Iris pigment epithelial cell (primary cell): ENCODE measurements at places on chromosomes 11 and 22.

DNA sequence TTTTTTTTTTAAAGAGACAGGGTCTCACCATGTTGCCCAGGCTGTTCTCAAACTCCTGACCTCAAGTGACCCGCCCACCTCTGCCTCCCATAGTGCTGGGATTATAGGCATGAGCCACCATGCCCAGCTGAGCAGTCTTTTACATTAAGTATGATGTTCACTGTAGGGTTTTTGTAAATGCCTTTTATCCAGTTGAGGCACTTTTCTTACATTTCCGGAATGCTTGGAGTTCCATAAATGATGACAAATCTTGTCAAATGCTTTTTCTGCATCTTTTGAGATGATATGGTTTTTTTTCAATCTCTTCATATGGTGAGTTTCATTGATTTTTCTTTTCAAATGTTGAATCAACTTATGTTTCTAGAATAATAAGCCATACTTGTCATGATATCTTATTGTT is 29.4 kb upstream of the CTTN start:
- DNase-seq: no peak

- DNase-seq: peak; percentile 83
These were observed 1.1 kb downstream of the JHY start for GRCh38 chr11:122883646-122883979.

GRCh38 chr22:29218758-29219408 is 13.2 kb downstream of the EMID1 start:
- no peak for DNase-seq

DNA sequence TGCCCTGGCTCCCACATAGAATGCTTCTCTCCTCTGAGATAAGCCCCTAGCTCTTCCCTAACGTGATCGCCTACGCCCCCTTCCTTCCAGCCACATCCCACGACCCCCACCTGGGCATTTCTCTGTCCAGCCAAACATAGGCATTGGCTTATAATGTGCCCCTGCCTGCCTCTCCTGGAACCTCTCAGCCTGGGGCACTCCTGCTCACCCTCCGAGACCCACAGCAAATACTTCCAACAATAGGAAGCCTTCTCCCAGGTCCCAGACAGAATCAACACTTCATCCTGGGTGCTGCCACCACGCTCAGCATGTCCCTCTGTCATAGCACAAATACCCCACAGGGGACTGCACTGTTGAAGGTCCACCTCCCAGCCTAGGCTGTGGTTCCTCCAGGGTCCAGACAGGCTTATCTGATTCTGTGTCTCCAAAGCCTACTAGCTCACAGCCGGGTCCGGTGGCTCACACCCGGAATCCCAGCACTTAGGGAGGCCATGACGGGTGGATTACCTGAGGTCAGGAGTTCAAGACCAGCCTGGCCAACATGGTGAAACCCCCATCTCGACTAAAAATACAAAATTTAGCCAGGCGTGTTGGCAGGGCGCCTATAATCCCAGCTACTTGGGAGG is 24.2 kb upstream of the TMPRSS4 start:
- DNase-seq: no peak

- DNase-seq: peak; percentile 27
These were observed 17.2 kb downstream of the KIAA1671 start for GRCh38 chr22:24969560-24970301.

- DNase-seq: no peak
These were observed 133.0 kb downstream of the RAB38 start for GRCh38 chr11:88042238-88042637.

DNA sequence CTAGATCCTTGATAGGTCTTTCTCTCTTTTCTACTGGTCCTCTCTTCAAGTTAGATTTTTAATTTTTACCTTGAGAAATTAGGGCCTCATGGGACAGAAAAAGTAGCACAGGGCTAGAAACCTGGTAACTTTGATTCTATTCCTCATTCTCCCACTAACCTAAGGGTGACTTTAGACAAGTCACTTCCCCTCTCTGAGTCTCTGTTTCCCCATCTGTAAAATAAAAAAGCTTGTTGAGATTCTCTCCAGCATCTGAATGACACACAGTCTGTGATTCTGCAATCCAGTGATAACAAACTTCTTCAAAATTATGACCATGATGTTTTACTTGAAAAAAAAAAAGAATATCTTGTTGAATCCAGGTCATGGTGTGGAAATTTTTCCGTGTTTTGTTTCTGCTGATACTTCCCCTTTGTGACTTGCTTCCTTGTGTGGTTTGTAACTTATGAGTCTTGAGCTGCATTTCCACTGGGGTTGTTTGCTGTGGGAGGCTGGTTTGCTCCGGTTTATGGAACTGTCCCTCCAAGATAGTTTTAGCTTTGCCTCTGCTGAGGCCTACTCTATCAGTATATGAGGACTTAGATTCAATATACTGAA is 9.8 kb upstream of the MPEG1 start:
- peak; percentile 32 for DNase-seq

DNA sequence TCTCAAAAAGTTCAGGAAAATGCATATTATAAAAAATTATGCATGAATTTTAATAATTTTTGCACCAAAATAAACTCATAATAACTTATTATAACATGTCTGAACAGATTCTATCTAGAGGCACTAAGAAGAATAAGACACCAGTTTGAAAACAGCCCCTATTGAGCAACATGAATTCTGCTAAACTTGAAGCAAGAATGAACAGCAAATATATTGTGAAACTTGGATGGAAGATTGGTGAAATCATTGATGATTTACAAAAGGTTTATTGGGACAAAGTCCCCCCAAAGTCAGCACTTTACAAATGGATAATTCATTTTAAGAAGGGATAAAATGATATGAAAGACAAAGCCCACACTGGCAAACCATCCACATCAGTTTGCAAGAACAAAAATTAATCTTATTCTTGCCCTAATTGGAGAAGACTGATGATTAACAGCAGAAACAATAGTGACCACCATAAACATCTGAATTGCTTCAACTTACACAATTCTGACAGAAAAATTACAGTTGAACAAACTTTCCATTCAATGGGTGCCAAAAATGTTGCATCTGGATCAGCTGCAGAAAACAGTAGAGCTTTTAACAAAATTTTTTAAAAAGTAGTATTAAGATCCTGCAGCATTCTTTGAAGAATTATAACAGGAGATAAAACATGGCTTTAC is 257.5 kb upstream of the FAT3 start:
- no peak for DNase-seq

DNA sequence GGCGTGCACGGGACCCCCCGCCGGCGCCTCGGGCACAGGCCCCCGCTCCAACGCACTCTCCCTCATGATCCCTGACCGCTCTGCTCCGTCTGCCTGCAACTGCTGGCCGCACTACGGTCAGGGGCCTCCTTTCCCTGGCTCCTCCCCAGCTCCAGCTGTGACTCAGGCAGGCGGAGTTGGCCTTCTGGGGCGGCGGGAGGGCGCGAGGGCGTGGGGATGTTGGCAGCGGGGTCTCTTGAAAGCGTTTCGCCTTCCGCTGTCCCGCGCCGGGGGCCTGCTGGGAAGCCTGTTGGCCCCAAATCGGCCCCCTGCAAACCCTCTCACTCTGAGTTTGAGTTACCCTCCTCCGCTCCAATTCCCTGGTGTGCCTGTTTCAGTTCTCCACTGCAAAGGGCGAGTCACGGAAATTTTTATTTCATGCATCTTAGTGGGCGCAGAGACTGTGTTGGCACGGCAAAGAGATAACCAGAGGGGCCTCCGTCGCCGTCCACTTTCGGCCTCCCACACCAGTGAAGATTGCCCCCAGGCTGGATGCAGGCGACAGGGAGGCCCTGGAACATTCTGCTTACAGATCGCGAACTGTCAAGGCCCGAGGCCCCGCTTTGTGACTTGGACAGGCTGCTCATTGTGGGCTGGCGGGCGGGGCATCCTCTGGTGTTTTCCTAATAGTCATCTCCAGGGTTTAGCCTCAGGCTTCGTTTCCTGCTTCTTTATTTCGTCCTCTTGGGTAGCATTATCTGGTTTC is at the start of gene CAVIN3:
Gene CAVIN3 (minus strand): TSS at position 91 of the 745 bp plus-strand sequence. CDS start 25 bp downstream, at position 66.
- DNase-seq: peak; percentile 84

GRCh38 chr11:32062540-32062939 is 28.3 kb upstream of the RCN1 start:
- no peak for DNase-seq

- DNase-seq: no peak
These were observed 224.1 kb downstream of the SNX19 start for GRCh38 chr11:130692220-130692619.

DNA sequence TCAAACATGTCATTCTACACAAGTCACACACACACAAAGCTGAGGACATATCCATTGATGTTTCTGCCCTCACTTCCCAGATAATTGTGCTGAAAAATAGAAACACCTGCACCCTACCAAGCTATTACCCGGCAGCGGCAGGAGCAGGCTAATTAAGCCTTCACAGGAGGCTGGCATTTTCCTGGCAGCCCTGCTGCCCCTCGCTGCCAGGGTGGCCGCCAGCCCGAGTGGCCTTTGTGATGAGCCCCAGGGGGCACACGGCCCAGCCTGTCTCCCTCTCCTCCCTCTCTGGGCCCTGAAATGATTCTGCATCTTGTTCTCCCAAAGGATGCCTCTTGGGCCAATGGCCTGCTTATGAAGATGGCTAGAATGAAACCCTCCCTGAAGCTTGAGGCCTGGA is 76.2 kb upstream of the TP53I11 start:
- DNase-seq: no peak

DNA sequence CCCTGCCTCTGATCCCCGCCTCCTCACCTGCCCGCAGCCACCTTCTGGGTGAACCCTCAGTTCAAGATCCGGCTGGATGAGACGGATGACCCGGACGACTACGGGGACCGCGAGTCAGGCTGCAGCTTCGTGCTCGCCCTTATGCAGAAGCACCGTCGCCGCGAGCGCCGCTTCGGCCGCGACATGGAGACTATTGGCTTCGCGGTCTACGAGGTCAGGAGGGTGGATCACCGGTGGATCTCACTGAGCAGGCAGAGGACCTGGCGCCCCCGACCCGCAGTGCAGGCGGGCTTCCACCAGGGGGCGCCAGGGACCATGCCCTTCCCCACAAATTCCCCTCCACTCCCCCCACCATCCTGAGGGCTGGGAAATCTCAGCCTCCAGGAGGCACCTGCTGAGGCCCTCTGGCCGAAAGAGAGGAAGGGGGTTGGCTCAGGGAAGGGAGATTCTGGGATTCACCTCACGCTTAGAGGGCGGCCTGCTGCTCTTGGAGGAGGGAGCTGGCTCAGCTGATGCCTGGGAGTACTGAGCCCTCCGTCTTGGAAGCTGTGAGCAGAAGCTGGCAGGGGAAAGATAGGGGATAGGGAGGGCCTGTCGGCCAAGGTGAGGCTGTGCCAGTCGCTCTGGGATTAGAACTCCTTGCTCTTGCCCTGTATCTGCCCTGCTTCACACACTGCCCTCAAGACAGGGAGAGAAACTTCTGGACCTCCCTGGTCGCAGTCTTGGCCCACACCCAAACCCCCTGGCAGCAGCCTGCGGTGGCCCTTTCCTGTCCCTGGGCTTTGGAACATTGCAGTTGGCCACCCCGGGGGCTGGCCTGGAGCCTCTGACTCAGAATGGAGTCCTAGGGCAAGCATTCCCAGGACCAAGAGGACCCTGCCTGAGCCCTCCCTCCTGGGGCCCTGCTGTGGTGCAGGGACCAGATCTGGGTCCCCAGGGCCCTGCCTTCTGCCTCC is 23.2 kb downstream of the CAPN1 start:
- peak; percentile 12 for DNase-seq

- DNase-seq: no peak
These were observed 71.7 kb downstream of the C22orf31 start for GRCh38 chr22:28989912-28990311.

DNA sequence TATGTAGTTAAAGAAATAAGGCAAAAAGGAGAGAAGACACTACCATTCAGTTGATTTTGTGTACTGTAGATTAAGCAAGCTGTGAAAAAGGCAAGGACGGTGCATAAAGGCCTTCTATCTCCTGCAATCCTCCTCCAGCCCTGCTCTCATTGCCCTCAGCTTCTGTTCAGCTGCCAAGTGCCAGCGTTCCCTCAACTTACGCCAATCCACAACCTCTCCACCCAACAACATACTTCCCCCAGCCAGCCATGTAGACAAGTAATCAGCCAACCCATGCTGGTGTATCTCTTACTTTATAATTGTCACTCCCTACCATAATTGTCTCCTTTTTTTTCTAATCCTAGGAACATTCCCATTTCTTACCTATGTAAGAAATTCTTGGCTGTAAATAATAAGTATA is 30.1 kb upstream of the ANO5 start:
- no peak for DNase-seq

- no peak for DNase-seq
These were observed 68.3 kb upstream of the CRYBB3 start for GRCh38 chr22:25131198-25131887.

DNA sequence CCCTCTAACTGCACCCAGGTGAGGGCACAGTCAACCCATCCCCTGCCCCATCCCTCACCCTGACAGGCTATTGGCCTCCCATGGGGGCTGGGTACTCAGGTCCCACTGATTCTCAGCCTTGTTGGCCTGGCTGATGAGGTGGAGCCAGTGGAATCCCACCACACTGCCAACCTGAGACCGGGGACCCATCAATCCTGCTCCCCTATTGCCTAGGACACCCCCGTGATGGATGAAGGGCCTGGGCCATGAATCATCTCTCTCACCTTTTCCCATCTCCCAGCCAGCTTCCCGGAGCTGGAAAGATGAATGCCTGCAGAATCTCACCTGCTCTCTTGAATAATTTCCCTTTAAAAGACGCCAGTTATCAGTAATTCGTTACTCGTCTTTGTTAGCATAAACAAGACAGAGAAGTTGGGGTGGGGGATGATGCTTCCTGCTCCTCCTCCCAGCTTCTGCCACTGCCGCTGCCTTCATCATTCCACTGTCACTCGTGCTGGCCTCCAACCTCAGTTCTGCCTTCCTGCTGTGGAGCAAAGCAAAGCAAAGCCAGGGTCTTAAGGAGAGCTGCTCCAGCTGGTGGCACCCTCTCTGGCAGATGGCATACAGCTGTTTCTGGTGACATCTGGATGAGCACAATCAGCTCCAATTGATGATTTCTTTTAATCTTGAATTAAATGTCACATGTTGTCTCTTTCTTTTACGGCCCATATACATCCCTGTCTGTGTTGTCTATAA is 204.0 kb upstream of the NECTIN1 start:
- no peak for DNase-seq

DNA sequence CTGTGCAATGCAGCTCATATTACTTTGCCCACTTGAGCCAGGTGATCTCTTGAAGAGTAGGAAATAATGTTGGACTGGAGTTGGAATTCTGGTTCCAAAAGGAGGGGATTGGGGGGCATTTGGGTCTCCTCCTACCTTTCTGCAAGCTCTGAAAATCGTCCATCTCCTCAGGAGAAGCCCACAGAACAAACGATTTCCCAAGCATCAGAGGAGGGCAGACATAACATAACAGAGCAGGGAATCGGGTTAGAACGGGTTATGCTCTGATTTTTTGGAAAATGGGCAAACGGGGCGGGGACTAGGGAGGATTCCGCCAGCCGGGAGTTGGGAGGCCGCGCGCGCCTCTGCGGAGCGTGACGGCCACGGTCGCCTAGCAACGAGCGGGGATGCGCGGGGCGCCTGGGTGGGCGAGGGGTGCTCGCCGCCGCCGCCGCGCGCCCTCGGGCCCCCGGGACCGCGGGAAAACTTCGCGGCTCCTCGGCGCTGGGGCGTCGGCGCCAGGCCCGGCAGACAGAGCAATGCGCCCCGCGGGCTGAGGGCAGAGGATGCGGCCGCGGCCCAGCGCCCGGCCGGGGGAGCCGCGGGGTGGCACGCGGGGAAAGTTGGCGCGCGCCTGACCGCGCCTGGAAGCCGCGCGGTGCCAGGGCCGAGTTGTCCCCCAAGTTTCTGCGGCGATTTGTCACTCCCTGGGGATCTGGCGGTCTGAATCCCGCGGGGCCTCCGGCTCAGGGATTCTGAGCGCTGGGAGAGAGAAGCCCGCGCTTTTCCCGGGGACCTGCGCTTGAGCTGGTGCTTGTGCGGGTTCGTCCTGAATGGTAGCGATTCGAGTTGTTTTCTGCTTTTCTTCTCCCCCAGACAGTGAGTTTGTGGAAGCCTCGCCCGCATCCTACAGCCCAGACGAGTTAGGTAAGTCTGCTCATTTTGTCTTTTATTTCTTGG is 27.8 kb upstream of the AMOTL1 start:
- no peak for DNase-seq
